H7 (cell line): ENCODE measurements at places on chromosomes 3 and 15. TPM values are rescaled to one million over a fixed set of nuclear protein-coding genes. Genes with fewer than 3 reads are reported as not detected.

DNA sequence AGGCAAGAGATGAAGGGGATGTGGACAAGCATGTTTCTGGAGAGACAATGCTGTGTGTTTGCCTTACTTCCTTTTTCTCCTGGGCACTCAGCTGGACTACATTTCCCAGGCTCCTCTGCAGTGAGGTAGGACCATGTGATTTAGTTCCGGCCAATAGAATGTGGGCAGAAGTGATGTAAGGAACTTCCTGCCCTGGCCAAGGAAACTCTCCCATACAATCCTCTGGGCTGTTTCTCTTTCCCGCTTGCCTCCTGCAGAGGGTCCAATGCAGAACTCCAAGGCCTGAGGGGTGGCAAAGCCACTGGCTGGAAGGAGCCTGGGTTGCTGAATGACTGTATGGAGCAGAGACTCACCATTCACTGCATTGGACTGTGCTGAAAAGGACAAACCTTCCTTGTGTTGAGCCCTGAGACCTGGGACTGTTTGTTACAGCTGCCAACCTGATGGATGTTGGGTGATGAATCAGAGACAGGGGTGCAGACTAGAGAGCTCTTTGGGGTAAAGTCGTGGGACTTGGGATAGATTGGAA, 82.7 kb upstream of the SLC6A6 start:
- peak; percentile 92 for DNase-seq

DNA sequence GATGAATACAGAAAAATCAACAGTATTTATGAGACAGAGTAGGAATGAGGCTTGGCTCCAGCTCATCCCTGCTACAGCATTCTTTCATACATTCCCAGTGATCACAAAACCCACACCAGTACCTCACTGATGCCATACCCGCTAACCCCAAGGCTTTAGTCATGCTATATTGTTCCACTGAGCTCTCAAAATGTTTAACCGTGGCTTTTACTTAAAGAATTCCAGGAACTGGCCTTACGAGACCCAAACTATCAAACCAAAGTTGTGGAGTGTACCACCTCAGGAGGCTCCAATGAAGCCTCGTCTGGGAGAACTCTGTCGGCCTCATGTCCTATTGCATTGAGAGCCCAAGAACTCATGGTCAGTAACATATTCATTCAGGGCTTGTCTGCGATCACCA, 278.9 kb downstream of the ULK4 start:
- no peak for DNase-seq

The TEX55 gene
- not detected in 2 replicates for total RNA-seq

The WDR93 gene
- total RNA-seq = not detected in 2 replicates

DNA sequence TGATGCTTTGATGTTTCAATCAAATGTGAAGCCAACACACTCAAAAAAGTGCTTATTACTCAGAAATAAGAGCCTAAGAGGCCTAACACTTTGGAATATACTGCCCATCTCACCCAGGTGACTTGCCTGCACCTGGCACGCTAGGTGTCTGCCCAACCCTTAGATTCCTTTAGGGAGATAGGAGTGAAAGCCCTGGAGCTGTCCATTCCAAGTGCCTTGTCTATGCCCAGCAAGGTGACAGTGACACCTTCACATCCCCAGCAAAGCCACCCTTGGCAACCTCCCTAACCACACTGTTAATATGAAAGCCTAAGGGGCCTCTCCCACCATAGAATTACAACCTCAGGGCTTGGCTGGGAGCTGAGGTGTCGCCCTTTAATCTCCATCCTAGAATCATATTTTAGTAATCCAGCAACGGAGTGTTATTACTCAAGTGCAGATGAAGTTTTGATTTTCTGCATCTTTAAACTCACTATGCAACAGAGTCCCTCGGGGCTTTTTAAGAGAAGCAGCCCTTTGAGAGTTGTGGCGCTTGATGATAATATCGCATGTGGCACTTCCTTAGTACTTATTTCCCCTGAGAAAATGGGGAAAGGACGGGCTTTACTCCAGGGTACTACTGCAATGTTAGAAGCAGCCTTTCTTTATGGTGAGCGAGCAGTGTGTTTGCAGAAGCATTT, 24.8 kb downstream of the ATP10A start:
- DNase-seq = no peak

The CLDN16 gene
- total RNA-seq = 0.96 and 1.6 TPM in 2 replicates

DNA sequence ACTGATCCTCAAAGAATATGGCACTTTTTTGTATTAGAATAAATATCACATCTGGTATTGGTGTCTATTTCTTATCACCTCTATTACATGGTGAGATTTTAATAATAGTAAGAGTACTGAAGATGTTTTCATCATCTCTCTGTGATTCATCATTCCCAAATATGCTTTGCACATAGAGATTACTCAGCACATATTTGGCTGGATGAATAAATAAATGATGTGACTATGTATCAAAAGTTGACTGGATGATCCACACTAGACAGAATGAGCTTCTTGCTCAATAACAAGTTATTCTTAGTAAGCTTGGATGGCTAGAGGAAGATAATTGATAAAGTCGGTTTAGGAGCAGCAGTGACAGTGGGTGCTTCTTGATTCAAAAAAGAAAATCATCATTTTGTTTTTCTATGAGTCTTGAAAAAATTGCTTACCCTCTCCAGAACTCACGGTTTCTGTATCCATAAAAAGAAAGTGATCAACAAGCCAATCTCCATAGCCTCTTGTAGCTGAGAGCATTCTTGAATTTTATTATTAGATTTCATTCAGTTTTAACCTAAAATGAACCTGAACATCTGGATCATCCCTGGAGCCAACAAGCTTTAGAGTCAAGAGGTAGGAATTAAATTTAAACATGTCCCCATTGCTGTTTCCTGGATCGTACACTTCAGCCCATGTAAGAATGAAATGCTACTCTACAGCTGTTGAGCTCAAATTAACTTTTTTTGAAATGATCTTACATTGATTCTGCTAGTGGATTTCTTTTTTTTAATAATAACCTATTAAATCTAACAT, 104.8 kb upstream of the OSTN start:
- no peak for DNase-seq

DNA sequence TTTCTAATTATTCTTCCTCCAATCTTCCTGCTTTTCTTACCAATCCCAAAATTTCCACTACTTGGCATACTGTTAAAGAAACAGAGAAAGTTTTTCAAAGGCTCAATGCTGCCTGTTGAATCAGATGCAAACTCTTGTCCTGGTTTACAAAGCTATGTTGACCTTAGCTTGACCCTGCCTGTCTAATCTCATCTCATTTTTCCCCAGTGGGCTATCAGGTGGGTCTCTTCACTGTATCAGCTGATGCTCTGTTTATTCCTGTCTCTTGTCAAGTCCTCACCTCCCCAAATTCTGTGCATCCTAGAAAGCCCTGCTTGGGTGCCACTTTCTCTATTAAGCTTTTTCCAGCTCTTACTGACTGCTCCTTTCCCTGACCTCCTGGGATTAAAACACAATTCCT, 18.2 kb downstream of the NFKBIZ start:
- DNase-seq = no peak

GRCh38 chr15:56445746-56446145, 19.2 kb downstream of the MNS1 start:
- no peak for DNase-seq

GRCh38 chr15:65599677-65600076, 11.3 kb downstream of the INTS14 start:
- no peak for DNase-seq

The LRRN1 gene
- total RNA-seq = 22.6 and 31.7 TPM in 2 replicates

GRCh38 chr3:72382460-72382859, 465.8 kb downstream of the SHQ1 start:
- DNase-seq = no peak
